NCI-H1092 (cell line): ENCODE measurements at places on chromosomes 3 and 15.

GRCh38 chr3:104911376-104911775 lies 455.3 kb upstream of the ALCAM start:
- DNase-seq: no peak

DNA sequence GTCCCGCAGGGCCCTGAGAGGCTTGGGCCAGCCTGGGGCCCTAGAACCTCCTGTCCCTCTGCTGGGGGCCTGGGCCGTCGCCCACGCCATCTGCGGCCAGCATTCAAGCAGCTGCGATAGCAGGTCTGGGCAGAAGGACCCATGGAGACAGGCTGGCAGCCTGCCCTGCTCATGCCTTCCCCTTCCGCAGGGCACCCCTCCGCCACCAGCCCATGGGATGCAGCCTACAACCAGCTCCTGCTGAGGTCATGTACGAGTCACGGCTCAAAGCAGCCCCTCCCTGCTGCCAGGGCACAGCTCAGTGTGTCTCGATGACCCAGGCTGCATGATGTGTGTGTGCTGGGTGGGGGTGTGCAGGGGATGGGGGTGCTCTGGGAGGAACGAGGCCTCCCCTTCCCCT lies 27.8 kb downstream of the DUSP7 start:
- no peak for DNase-seq

GRCh38 chr3:184261270-184261853 lies at the start of gene CAMK2N2:
TSS of gene CAMK2N2 (minus strand) at chr3:184261553. CDS start at chr3:184261285, 268 bp downstream.
- DNase-seq: peak; percentile 83

- DNase-seq: no peak
These were observed 204.1 kb downstream of the CADM2 start for GRCh38 chr3:85162905-85163304.

- no peak for DNase-seq
These were observed 149.6 kb downstream of the RORA start for GRCh38 chr15:61079529-61079928.

DNA sequence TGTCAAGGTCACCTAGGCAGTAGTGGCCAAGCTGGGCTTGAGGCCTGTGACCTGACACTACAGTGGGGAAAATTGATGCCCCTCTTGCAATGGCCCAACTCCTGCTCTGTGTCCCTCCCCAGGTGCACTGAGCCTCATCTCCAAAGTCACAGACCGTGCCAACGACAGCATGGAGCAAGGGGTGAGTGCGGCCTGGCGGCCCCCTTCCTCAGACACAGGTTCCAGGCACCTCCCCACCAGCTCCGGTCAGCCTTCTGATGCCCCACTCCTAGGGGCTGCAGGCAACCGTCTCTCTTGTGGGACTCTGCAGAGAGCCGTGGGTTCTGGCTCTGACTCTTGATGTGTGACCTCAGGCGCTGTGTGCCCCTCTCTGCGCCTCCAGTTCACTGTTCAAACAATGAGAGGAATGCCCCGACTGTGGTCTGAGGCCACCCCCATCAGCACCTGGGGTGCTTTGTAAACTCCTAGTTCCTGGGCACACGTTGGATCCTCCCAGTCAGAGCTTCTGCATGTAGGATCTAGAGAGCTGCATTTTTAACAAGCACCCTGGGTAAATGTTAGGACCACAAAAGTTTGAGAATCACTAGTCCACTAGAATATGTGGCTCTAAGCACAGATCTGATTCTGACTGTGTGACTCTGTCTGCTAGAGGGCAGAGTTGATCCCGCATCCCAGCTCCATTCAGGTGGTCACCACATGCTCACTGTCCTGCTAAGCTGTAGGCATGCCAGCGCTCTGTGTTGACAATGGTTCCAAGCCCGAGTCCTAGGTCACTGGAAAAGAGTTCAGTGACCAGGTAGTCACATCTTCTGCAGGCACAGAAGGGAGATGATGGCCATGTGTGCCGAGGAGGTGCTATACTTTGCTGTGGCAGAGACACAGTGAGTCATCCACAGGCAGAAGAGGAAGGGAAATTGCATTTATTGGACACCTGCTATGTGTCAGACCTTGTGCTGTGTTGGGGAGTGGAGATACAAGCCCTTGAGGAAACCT lies 46.2 kb upstream of the NR2C2 start:
- no peak for DNase-seq

DNA sequence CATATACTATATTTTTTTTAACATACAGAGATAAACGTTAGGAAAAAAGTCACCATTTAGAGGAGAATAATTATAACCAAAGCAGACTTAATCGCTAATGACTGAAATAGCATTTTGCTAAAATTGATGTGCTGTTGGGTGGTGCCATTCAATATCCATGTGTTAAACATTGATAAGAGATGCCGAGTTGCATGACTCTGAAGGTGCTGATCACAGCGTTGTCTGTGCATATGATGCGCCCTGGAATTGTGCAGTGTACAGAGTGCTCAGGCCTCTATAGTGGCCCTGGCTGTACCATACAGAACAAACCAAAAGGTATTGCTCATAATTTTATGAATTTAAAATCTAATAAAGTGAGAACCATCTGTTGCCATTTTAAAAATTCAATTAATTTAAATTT lies 168.3 kb downstream of the MEIS2 start:
- DNase-seq: no peak

DNA sequence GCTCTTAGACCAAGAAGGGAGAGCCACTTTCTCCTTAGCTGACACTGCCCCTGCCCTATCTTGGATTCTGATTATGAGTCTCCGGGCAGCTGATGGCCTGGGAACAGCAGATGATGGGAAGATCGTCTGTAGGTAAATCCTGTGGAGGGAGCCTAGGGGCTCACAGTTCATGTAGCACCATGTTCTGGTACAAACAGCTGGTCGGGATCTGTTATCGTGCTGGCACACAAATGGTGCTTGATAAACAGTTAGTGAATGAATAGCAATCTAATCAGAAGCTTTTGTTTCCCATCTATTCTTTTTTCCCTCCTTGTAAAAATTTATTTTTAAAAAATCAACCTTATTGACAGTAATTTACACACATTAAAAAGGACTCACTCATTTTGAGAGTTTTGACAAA lies 26.8 kb downstream of the CDCP1 start:
- no peak for DNase-seq
